NCI-H446 (cell line): ENCODE measurements at places on chromosomes 2 and 18.

GRCh38 chr2:237515621-237516275, 28.7 kb downstream of the MLPH start:
- DNase-seq: no peak

- DNase-seq: no peak
Observed at GRCh38 chr2:45731141-45731540, 79.7 kb downstream of the PRKCE start.

GRCh38 chr2:10844097-10844496, 31.5 kb upstream of the PDIA6 start:
- no peak for DNase-seq

GRCh38 chr18:79385708-79386341, 9.9 kb upstream of the NFATC1 start:
- DNase-seq: no peak

DNA sequence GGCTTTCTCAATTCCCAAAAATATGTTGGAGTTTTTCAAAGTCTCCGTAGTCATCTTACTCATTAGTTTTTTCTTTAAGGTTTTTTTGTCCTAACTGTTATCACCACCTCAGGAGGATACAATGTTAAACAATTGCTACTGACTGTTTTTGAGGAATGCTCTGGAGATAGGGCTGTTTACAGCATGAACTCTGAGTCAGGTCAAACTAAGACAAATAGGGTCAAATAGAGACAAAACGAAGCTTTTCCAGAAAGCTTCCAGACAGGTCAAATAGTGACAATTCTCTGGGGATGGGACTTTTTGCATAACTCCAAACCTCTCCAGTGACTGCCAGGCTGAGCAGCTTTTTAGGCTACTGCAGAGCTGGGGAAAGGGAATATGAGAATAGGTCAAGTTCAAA, 15.2 kb upstream of the DIPK1C start:
- no peak for DNase-seq

DNA sequence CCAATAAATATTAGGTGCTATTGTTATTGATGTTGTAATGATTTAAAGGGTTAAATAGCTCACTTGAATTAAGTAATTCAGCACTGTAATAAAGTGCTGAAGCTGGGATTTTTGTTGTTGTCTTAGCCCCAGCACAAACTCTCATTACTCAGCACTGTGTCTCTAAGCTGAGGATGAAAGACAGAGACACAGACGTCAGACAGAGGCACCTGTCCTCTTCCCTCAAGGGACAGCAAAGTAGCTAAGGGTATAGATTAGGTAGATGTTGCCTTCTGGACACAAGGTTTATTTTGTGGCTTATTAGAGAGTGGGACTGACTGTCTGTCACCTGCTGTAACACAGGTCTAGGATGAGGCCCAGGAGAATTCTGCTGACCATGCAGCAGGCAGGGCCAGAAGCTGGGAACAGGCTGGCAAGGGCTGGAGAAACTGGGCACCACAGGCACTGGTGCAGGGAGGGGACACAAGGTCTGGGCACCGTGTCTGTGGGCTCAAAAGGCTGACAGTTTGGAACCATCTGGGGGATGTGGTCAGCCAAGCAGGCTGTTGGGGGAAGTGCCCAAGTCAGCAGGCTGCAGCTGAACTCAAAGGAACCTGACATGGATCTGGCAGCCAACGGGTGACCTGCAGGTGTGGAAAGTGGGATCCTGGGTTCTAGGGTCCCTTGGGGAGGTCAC, 20.0 kb upstream of the PTPN4 start:
- DNase-seq: no peak

- no peak for DNase-seq
Observed at GRCh38 chr2:172821370-172822338, 86.0 kb downstream of the RAPGEF4 start.
